ENCODE measurements at places on chromosomes 3 and 15.

GRCh38 chr3:119311081-119311925 is 17.1 kb downstream of the ARHGAP31 start:
- DNase-seq = no peak

GRCh38 chr3:156751461-156752025 is 74.6 kb upstream of the LEKR1 start:
- DNase-seq = no peak

GRCh38 chr15:66841953-66842681 is 140.1 kb downstream of the SMAD6 start:
- DNase-seq = no peak

DNA sequence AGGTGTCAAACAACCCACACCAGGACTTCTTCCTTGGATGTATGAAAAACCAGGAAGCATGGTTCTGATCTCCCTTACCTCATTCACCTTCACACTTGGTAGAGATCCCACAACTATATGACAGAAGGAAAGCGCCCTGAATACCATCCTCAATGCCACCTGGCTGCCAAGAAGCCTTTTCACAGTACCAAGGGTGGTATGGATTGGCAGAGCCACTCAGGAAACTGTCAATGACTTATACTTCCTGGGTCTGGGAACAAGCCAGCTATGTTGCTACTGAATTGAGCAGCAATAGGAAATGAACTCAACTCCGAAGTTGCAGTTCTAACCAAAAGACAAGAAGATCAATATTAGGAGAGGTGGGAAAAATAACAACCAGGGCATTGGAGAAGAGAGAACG is 72.5 kb upstream of the PSMD6 start:
- no peak for DNase-seq

GRCh38 chr3:49217688-49218470 is 46.5 kb downstream of the KLHDC8B start:
- no peak for DNase-seq

DNA sequence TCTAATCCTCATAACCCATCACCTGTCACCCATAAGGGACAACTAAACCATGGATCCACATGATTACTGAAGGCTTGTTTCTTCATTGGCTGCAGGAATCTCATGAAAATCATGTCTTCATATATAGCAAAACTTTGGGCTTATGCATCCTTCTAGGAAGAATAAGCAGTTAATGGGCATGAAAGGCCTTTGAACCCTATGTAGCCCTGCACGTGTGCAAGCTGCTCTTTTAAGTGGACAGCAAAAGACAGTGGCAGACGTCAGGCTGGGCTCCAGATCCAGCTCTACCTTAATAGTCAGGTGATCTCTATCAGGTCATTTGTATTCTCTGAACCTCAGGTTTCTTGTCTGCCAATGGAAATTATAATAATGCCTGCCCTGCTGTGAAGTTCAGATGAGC is 18.9 kb downstream of the CYP19A1 start:
- no peak for DNase-seq

- DNase-seq = no peak
Measured at GRCh38 chr3:66639809-66640356, 139.1 kb upstream of the LRIG1 start.

DNA sequence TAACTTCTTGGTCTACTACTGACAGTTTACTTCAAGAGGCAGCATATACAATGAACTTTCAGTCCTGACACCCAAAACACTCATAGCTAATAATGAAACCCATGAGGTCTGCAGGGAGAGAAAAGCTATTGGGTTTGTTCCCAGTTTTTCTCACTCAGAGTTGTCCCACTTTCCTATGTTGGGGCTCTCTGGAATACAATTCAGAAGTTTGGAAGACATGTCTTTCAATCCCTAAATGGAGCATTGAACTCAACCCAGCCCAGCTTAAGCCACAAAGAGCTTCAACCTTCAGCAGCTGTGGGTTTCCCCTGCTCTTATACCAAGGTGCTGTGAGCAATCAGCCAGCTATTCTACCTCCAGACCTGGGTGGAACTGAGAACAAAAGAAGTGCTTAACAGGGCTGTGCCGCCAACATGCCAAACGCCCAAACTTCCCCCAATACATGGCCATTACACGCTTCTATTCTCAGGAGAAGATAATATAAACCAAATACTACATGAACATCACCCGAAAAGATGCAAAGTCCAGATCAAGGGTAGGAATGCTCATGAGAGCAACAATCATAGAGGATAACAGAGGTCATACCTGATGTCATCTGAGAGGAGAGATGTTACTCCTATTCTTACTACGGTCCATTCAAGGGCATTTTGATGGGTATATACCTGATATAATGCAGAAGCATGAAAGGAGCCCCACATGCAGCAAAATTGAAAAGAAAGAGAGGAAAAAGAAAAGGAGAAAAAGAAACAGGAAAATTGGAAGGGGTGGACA is 131.2 kb upstream of the TGFBR2 start:
- no peak for DNase-seq

DNA sequence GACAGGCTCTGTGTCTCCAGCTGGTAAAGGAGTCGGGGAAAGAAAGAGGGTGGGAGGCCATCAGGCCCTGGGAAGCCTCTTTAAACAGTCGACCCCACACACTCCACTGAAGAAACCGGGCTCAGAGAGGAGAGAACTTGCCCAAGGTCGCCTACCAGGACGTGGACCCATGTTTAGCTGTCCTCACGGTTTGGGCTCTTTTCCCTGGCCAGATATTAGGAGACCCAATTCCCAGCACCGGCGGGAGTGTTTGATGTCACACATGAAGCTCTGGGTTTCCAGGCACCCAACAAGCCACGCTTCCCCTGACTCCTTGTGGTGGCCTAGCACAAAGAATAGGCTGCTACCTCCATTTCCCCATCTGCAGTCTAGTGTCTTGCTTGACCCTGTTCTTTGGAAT is 52.2 kb upstream of the GRIP2 start:
- DNase-seq = no peak

DNA sequence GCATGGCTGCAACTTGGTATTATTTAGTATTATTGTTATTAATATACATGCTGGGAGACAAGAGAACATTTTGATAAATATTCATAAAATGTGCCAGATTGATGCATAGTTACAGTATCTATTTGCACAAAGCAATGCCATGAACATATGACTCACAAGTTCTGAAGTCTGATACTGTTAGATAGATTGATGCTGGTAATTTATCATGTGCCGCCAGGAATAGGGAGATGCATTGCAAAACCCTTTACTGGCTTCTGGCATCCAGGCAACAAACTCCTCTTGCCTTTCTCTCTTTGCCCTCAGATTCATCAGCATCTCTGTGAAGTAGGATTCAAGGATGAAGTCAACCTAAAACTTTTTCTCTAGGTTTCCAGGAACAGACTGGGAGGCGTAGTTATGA is 41.0 kb upstream of the SLC25A26 start:
- no peak for DNase-seq

- DNase-seq = no peak
Measured at GRCh38 chr3:168248383-168249204, 152.9 kb upstream of the GOLIM4 start.

- no peak for DNase-seq
Measured at GRCh38 chr3:141257961-141258360, 26.3 kb downstream of the PXYLP1 start.

GRCh38 chr3:158935846-158936245 is 134.0 kb downstream of the MFSD1 start:
- DNase-seq = no peak

DNA sequence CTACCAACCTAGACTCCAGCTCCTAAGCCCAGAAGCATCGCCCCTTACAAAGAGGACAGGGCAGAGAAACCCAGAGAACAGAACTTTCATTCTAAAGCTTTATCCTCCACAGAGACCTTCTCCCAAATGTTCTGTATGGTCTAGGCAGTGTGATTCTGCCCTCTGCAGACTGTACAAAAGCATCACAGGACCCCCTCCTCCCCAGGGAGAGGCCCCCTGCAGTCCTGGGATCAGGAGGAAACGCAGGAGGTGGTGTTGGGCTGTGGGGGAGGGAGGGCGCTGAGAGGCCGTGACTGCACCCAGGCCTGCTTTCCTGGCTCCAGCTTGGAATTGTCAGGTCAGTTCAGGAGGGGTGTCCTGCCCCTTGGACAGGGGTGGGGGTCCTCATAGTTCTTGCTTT is 101.3 kb downstream of the DGKG start:
- DNase-seq = no peak

DNA sequence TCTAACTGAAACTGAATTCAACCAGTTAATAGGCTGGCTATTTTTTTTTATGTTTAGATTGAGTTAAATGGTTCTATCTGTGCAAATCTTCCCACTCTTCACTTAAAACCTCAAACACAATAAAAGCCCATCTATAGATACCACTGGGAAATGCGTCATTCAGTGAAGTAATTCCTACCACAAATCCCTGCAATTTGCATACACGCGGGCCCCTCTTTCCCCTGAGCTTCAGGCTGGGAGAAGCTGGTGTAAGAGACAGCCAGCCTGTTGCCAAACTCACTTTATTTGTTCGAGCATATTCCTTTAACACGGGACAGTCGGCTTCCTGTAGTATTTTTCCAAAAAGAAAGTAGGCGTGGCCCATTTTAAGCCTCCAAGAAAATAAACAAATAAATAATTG is 26.0 kb upstream of the MCTP2 start:
- DNase-seq = no peak

GRCh38 chr15:64112904-64113303 is 17.1 kb downstream of the SNX1 start:
- no peak for DNase-seq

GRCh38 chr3:73484656-73485248 is 140.0 kb downstream of the PDZRN3 start:
- DNase-seq = no peak

DNA sequence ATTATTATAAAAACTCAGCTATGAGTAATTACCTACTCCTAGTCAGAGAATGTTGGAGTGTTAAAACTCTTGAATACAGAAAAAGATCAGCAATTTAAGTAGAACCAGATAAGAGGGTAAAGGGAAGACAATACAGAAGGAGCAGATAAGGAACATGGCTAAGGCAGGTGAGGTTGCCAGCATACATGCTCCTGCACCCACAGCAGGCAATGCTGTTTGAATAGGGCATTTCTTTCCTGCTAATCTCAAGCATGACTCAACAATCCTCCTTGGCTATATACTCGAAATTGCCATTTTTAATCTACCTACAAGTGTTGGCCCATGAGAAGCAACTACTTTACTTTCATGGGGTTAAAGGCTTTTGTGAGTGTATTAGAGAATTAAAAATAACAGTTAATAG is 494.5 kb downstream of the DIPK2A start:
- DNase-seq = no peak

DNA sequence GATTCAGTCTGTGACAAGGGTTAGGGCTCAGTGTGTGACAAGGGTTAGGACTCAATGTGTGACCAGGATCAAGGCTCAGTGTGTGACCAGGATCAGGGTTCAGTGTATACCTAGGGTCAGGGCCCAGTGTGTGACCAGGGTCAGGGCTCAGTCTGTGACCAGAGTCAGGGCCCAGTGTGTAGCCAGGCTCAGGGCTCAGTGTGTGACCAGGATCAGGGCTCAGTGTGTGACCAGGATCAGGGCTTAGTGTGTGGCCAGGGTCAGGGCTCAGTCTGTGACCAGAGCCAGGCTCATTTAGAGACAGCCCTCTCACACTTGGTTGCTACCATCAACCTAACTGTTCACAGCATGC is 24.2 kb downstream of the LOXL1 start:
- DNase-seq = no peak

DNA sequence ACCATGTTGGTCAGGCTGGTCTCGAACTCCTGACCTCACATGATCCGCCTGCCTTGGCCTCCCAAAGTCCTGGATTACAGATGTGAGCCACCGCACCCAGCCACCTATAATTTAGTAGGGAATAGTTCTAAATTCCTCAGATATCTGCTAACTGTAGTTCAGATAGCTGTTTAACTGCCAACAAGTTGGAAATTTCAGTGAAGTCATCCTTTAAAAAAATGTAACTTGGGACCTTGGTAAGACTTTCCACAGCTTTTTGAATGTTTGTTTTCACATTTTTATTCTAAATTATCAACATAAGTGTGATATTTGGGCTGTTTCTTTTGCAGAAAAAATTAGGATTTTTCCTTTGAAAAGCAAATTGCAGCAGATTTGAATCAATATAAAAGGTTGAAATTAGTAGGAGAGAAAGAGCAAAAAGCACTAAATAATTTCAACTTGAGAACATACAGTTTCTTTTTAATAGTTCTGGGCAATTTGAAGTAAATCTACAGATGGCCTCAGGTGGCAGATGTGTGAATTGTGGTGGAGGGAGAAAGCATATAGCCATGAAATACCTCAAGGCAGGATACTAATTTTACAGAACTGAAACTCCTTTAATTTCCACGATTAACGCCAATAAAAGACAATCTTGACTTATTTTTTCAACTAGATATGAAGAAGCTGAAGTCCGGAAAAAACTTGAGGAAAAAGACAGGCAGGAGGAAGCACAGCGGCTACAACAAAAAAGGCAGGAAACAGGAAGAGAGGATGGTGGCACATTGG is 34.3 kb downstream of the USP8 start:
- DNase-seq = no peak

DNA sequence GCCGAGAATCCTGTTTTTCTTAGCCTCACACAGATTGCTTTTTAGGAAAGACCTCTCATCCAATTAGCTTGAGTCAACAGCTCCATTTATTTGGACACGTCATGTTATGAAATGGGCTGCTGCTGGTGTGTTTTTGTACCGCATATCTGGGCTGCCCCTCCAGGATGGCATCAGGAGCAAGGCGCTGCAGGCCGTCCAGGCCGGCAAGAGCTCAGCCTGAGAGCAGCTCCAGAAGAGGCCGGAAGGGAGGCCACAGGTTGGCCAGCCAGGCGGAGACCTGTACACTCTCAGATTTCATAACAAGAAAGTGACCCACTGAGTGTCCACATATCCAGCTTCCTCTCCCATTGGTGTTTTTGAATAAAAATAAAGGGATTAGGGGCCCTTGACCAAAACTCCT is 28.3 kb downstream of the FOXL2NB start:
- no peak for DNase-seq

DNA sequence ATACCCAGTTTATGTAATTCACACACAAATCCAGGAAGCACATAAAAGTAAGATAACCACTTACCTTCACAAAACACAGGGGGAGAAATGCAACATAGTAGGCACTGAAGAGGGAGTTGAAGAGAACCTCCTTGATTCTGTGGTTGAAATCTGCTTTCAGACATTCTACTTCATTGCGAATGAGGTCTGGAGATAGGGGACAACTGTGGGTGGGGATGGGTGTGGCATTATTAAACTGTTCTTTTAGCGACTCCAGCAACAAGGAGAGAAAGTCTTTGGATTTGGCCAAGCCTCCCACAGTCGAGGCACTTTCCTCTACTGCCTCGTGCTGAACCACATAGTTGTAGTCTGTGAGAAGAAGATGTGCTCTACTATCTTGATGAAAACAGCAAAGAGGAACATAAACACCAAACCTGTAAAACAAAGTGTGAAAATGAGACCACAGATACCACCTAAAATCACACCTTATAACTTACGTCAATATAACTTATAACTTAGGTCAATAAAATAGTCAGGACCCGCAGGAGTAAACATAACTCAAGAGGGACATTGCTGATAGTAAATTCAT is 25.6 kb downstream of the TMEM39A start:
- DNase-seq = no peak

Measured in NCI-H1694 (cell line).